NCI-H446 (cell line): ENCODE measurements at places on chromosomes 1 and 21.

DNA sequence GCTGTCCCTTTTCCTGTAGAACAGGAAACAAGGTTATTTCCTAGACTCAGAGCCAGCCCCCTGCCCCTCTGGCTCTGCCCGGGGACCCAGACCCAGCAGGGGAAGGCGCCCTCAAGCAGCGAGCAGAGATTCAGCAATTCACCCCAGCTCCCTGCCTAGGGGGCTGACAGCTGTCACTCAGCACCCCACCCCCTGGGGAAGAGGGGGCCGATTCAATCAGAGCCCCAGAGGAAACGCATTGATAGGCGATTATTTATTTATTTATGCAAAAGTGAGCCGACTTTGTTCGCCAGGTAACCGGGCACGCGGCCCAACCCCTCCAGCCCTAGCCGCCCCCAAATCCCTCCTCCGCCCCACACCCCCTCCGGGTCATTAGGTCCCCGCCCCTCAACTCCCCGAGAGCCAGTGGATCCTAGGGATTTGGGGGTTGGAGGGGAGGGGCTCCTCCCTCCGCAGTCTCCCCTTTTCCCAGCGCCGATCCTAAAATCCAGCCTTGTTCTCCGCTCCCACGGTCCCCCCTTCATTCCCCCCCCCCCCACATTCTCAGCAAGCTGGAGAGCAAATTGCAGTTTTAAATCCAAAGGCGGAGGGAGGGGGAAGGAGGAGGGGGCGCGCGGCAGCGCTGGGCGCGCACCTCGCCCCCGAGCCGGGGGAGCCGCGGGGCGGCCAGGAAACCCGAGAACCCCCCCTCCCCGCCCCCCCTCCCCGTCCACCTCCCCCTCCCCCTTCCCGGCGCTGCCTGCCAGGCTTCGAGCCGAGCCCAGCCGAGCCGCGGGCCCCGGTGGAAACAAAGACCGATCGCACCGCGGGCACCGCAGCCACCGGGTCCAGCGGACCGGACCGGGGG, 1.3 kb downstream of the AHDC1 start:
- DNase-seq, result no peak

DNA sequence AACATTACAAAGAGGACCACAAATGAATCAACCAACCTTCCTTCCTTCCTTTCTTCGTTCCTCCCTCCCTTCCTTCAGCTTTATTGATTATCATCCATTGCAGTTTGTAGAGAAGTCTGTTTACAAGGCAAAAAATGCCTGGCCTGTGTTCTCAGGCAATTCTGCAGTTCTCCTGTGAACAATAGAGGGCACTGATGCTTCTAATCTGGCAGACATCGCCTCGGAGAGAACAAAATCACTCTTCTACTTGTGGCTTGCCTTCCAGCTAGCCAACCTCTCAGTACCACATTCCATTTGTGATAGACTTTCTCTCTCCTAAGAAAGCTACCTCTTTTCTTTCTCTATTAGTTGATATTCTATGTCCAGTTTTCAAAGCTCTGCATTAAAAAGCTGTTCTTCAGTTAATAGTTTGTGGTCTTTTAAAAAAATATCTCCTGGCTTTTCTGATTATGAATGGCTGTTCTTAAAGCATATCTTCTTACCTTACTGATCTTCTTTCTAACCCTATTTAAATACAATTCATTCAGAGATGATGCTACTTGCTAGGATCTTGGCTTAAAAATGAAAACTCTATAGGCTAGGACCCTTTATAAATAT, 26.9 kb upstream of the ESRRG start:
- DNase-seq, result peak; percentile 78

DNA sequence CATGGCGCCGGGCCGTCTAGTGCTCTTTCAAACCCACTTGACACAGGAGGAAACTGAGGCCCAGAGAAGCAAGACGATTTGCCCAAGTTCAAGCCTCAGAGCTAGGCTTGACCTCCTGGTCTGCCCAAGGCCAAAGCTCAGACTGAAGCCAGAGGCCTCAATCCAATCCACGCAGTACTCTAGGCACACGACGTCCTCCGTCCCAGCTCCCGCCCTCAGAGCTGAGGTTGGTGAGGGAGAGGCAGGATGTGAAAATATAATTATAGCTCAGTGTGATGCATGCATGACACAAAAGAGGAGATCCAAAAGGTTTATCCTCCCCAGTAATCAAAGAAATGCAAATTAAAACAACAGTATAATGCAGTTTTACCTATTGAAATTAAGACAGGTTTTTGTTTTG, 15.5 kb upstream of the ADGRB2 start:
- DNase-seq, result no peak

- DNase-seq, result no peak
Observed at GRCh38 chr1:93541045-93541444, 93.1 kb downstream of the FNBP1L start.

DNA sequence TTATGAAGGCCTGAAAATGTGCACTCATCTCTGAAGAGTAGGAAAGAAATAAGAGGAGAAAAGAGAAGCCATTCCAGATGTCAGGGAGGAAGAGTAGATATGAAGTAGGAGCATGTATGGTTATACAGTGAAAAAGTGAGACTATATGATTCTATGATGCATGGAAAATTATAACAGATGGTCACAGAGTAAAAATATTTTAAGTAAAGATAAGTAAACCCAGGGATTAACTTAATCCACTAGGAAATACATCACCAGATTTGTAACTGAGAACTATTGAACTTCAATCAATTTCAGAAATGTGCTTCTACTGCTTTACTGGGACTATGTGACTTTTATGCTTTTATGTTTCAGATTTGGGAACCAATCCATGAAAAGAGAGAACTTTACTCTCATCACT, at the start of gene OR10J1:
Gene OR10J1, plus strand, starts transcription at position 301 of the 400 bp plus-strand sequence. Its CDS starts 70 bp downstream, at position 371.
- no peak for DNase-seq

DNA sequence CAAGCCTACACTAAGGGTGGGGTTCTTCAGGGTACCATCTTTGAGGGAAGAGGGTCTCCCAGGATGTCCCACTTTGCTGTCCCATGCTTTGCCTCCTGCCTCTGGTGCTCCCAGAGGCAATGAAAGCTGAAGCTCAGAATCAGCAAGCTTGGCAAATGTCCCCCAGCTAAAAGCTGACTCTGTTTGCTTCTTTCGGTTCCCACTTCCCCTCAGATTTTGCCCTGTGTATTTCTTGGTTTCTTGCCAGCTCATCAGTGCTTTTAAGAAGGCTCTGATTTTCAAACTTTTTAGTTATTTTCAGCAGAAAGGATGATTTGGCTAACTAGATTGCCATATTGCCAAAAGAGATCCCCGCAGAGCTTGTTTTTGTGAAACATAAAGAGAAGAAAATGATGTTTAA, 33.1 kb upstream of the COG2 start:
- no peak for DNase-seq

DNA sequence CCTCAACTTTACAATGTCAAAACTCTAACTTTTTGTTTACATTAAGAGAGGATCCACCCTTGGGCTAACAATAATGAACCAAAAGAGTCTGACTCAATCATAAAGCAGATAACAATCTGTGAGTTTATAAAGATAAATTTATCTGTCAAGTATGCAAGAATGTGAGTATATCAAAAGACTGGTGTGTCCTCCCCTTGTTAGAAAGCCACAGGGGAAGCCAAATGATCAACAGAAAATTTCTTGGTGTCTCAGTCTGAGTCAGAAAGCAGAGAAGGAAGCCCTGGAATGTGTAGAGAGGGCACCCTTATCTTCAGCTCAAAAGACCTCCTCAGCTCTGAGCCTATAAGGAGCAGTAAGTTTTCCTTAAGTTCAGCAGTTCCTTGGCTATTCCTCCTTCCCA, 13.9 kb upstream of the PDIK1L start:
- DNase-seq, result no peak

- DNase-seq, result no peak
Observed at GRCh38 chr1:99784809-99785255, 18.4 kb upstream of the FRRS1 start.

DNA sequence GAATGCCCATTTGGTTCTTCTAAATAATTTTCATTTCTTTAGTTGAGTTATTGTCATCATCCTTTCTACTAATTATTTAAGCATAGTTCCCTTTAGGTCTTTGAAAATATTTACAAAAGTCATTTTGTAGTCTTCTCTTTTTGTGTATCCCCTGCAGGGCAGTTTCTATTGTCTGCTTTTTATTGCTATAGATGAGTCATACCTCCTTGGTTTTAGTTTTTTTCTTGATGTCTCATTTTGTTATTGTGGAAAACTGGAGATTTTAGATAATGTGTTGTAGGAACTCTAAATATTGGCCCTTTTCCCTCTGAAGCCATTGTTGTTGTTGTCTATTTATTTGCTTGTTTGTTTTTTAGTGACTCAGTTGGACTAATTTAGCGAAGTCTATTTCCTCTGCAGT, 387.9 kb downstream of the NUF2 start:
- no peak for DNase-seq

GRCh38 chr1:173453982-173454381, 23.2 kb upstream of the PRDX6 start:
- DNase-seq, result no peak

- no peak for DNase-seq
Observed at GRCh38 chr1:204261746-204262505, 48.1 kb upstream of the GOLT1A start.

DNA sequence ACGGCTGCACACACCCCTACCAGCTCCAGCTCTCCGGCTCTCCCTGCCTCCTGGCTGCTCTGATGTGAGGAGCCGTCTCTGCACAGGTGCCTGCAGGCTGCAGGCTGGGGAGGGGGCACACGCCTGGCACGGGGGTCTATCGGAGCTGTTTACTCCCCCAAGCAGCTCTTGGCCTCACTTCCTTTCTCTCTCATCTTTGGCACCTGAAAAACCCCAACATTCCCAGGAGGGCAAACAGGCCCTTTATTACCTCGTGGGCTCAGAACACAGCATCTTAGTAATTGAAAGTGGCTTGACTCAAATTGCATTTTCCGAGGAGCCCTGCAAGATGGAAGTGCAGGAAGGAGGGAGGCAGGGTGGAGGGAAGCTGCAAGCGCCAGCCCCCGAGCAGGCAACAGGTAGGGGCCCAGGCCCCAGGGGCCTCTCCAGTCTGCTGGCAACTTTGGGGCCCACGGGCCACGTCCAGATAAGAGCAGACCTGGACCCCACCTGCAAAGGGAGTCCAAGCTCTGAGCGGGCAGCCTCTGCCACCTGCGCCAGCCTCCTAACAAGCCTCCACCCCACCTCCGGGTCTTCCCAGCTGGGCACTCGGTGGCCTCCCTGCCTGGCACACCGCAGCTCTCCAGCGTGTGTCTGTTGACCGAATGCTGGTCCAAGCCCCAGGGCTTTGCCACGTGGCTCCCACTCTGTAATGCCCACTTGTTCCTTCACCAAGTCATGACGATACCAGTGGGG, 263.6 kb upstream of the VAMP3 start:
- no peak for DNase-seq

GRCh38 chr1:10734375-10734774, 62.1 kb downstream of the CASZ1 start:
- DNase-seq, result no peak
